ENCODE measurements at places on chromosomes 3 and 15.

DNA sequence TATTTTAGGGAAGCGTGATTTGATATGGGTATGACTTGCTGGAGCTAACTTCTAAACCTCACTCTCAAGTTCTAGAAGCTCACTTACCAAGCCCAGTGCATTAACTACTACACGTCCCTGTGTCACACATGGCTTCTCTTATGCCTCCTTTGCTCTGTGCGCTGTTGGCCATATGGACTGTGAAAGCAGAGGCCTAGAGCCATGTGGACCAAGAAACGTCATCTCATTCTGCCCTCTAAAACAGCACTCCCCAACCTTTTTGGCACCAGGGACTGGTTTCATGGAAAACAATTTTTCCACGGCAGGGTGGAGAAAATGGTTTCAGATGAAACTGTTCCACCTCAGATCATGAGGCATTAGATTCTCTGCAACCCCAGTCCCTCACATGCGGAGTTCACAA, 11.7 kb downstream of the MTMR14 start:
- DNase-seq, result no peak

DNA sequence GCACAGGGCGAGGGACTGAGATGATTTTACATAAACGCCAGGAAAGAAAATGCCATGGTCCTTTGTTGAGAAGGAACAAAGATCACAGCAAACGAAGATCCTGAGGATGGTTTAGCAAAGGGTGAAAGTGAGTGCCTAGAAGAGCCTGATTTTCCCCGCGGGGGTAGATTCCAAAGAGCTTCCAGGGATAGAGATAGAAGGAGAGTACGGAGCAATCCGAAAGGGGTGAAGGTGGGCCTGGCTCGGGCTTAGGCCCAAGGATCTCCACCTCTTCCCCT, 977 bp downstream of the CDC25A start:
- DNase-seq, result no peak

DNA sequence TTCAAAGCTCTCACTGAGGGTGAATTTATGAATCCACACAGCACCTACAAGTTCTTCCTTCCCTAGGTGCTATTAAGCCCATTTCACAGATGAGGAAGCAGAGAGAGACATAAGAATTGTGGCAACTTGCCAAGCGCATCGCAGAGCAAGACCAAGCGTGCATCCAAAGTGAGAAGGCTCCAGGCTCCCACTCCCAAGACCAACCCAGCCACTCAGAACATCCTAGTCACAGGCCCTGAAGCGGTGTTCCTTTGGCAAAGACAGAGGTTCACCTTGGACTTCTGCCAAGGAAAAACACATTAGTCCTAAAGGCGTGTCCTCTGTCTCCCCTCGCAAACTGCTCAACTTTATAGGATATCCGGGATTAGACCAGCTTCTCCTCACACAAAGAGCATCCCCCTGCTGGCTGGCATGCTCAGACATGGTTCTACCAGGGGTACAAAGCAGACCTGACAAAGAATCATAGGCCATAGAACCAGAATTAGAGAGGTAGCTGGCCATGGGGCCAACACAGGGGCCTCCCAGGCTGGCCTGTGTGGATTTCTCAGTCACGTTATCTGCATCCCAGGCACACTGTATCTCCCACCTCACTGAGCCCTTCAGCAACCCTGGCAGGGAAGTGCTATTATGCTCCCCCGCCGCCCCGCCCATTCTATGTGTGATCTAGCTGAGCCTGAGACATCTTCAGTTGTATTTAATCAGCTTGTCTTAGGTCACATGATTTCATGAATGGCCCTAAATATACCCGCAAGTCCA, 160.2 kb downstream of the FOXP1 start:
- no peak for DNase-seq

DNA sequence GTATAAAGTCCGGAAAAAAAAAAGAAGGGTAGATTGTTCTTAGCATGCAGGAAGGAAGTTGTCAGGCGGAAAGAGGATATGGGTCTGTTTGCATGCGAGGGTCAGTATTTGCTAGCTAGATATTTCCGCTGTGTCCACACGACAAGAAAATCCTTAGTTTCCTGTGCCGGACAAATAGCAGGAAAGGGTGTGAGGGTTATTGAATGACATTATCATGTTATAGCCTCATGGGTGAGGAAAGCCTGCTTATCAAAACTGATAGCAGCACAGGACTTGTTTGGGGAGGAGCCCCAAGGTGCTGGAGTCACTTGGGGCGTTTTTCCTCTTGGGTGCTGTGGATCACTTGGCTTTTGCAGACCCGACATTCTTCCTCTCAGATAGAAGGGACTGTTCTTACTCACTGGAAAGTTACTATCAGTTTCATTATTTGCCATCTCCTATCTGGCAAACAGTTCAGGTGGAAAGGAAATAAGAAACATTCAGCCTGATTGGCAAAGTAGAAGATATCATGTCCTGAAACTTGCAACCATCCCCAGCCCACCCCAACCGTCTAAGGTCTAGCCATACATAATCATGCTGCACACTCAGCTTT, 127.2 kb upstream of the DPH6 start:
- DNase-seq, result no peak

- DNase-seq, result no peak
Measured at GRCh38 chr15:67127965-67128364, 62.6 kb downstream of the SMAD3 start.

DNA sequence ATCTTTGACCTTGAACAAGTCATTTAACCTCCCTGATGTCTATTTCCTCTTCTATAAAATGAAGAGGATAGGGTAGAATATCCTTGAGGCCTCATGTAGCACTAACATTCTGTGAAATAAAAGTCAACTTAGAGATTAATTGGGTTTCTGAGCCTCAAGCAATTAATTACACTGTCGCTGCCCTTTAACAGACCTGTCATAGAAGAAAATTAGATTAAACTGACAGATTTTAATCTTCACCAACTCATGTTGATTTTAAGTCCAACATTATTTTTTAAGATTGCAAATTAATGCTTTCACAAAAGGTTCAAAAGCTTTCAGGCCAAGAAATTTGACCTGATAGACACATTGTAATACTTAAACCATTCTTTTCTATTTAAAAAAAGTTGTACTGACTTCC, 8.1 kb upstream of the MNS1 start:
- DNase-seq, result no peak

DNA sequence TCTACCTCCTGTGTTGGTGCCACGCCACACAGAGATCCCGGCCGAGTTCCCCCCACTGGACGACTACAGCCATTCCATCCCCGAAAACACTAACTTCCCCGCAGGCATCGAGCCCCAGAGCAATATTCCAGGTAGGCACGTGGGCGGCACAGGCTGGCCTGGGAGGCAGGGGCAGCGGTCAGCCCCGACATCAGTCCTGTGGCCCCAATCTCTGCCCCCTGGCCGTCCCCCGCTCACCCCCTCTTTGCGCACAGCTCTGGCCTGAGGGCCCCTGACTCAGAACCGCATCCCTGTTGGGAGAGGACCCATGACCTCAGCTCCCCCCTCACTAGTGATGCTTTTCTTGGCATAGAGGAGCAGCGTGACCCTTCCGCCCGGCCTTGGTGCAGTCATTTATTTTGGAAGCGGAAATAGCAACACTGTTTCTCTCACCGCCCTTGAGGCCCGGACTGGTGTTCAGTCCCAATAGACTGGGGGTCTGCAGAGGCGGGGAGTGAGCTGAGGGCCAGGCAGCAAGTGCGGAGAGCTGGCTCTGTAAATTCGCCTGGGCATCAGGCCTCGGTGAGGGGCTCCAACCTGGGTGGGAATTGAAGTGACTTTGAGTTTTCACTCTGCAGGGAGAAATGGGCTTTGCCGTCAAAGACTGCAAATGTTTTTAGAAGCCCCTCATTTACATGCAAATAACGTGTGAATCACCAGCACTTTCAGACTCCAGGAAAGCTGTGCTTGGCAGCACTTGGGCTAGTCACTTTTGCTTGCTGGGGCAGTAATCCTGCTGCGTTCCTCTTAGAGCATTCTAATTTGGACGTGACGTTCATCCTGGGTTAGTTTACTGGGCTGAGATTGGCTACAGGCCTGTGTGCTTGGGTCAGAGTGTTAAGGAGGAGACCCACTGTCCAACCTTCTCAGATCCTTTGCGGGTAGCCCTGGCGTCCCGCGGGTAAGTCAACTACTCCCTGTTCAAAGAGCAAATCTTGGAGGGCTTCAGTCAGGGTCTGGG, 88.9 kb downstream of the AAGAB start:
- DNase-seq, result no peak

GRCh38 chr15:71440489-71441110, 325.3 kb downstream of the THSD4 start:
- DNase-seq, result no peak

DNA sequence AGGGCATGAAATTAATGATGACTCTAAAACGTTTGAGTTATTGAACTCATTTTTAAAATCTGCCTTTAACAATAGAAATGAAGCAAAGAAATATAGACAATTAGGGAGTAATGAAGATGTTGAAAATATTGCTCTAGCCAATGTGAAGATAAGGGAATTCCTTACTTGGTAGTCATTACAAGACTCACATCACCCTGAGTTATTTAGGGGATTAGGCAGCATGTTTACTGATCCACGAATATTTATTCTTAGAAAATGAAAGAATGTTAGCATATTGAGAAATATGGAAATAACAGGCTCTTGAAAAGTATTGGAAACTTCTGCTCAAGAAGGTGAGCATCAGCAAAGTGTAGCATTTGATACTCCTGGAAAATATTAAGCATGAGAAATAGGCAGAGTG, 398.1 kb upstream of the ARPP21 start:
- DNase-seq, result no peak

DNA sequence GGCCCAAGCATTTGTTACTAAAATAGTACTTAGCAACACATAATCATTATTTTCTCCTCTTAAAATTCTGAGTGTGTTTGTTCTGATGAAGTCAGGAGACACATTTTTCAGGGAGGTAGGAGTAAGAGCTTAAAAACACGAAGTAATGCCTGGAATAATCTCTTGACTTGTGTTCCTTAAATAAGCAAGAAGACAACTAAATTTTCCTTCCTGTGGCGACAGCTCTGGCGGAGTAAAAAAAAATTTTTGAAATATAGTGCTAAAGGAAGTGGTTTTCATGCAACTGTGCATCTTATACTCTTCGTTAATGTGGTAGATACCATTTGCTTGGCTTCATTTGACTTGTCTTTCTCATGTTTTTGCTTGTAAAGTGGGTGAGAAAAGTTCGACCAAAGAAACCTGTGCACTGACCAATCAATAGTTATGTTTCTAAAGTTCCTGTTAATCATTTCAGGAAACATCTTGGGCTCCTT, 11.1 kb upstream of the MBNL1 start:
- DNase-seq, result no peak

GRCh38 chr15:39846108-39846507, 63.5 kb upstream of the FSIP1 start:
- no peak for DNase-seq

DNA sequence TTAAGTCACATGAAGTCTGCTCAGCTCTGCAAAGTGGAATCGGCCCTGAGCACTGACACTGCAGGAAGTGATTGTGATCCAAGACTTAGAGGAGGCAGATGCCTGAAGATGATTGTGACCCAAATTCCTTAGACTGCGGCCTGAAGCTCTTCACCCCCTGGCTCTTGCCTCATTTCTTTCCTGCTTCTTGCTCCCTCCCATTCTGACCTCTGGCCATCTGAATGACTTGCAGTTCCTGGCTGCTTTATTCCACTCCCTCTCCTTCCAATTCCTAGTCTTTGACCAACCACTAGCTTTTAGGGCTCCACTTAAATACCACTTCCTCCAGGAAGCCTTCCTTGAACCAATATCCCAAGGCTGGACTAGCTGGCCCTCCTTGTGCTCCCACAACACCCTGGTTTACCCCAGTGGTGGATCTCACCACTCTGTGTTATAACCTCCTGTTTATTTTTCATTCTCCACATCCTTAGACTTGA, 9.9 kb upstream of the EPB42 start:
- no peak for DNase-seq

Measured in amygdala (tissue), 56 donors.